CD14-positive monocyte (primary cell): ENCODE measurements at places on chromosomes 7 and 10. TPM values are rescaled to one million over a fixed set of nuclear protein-coding genes. Genes with fewer than 3 reads are reported as not detected.

DNA sequence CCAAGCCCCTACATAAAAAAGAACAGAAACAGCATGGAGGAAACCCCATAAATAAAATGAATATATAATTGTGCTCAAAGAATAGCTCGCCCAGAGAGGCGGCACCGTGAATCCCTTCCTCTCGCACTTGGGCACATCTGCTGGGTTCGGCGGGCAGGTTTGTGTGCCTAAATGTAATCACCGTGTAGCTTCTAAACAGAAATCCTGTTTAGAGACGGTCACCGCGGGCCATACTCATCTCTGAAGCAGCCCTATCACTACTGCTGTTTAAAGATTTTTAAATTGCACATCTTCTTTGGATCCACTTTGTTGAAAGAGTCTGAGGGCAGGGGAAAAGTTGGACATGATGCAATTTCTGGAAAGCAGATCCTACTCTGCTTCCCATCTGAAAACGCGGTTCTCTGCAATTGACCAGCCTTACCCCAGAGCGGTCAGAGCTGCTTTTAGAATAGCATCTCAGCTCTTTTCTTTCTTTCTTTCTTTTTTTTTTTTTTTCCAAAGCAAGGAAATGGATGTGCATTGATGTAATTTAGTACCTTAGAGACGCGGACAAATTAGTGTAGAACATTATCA lies 6.4 kb downstream of the DRGX start:
- H3K27ac ChIP-seq = no peak overlapping the region
- DNase-seq = no peak
- peaks cover 30% of the 10 kb centered on the region for H3K27me3 ChIP-seq
- H3K4me1 ChIP-seq = no peaks in the 10 kb centered on the region
- no peaks in the 10 kb centered on the region for H3K36me3 ChIP-seq
- H3K4me3 ChIP-seq = no peak overlapping the region

The MBL2 gene
- polyA plus RNA-seq = not detected

DNA sequence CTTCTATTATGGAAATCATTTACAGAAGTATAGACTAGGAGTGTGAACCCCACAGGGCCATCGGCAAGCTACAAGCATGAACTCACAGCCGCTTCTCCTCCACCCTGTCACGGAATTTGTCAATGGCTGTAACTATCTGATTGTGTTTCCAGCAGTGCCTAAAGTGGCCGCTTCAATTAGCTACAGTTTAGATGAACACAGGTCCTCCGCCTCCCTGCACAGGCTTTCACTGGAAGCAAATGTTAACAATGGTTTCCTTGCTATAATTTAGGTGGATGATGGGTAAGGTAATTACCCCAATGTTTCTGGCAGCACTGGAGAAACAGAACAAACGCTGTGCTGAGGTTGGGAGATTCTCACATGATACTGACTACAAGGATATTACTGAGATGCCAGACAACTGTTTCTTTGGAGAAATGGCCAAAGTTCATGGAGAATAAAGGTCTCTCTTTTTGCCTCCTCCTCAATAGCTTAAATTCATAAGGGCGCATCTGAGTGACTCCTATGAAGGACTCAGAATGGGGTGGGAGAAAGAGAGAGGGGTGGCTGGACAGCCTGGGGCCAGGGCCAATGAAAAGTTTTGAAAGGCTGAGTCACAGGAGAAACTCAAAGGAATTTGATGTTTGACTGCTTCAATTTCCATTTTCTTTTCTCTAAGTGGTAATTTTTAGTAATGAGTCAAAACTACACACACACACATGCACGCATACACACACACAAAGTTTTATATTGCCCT lies 78.9 kb downstream of the SVIL start:
- no peak overlapping the region for H3K4me3 ChIP-seq
- peaks cover 7% of the 10 kb centered on the region for H3K36me3 ChIP-seq
- DNase-seq = no peak
- peak overlapping the region; percentile 65 for H3K27ac ChIP-seq
- H3K27me3 ChIP-seq = no peaks in the 10 kb centered on the region

DNA sequence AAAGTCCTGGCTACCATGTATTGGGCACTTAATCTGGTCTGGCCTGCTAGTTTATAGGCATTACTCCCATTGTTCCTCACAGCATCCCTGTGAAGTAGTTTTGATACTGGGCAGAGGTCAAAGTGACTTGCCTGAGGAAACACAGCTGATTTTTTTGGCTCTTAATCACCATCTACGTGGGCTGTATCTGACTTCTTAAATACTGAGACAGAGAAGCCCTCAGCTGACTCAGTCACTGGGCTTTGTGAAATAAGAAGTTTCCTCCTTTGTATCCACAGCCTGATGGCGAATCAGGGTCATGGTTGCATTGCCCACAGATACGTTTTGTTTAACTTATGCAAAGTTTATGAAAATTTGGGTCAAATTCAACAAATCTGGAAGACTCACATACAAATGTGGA lies 13.2 kb downstream of the TACR2 start:
- no peaks in the 10 kb centered on the region for H3K27me3 ChIP-seq
- peaks cover 71% of the 10 kb centered on the region for H3K36me3 ChIP-seq
- H3K27ac ChIP-seq = no peak overlapping the region
- no peak for DNase-seq

DNA sequence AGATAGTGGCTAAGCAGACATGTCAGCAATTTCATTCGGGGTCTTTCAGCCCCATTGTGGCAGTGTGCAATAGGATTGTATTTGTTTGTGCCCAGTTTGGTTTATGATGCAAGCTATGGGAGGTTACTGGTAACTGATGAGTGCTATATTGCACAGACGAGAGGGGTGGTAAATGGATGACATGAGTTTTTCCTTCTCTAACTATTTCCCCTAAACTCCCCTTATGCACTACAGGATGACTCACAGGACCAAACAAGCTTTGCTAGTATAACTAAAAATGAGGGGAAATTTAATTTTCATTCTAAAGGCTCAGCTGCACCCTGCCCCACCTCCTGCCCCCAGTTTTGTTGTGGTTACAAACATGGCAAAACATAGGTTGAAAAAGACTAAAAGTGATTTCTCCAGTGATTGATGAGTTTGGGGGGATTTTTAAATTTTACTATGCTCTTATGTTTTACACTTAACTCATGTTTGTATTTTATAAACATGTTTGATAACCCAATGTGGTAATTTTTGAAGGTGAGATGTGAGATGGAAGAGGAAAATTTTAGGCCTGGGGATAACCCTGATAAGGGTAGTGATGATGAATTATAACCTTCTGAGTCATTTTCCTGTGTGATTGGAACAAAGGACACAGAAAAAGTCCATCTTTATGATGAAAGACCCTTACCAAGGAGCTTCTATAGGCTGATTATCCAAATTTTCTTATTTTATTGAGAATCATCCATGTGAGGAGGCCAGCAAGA lies 60.8 kb upstream of the NAMPT start:
- peak; percentile 96 for DNase-seq
- no peaks in the 10 kb centered on the region for H3K36me3 ChIP-seq
- H3K27me3 ChIP-seq = peaks cover 3% of the 10 kb centered on the region
- H3K4me1 ChIP-seq = peaks cover 40% of the 10 kb centered on the region

- H3K36me3 ChIP-seq = no peaks in the 10 kb centered on the region
- H3K27ac ChIP-seq = no peak overlapping the region
- no peak for DNase-seq
Observed at GRCh38 chr7:78441737-78442136, 643.2 kb downstream of the PHTF2 start.

GRCh38 chr7:91549878-91550277 lies 285.6 kb downstream of the FZD1 start:
- H3K27me3 ChIP-seq = no peaks in the 10 kb centered on the region
- no peak overlapping the region for H3K27ac ChIP-seq
- no peak overlapping the region for H3K4me3 ChIP-seq
- H3K36me3 ChIP-seq = no peaks in the 10 kb centered on the region
- H3K4me1 ChIP-seq = no peaks in the 10 kb centered on the region

DNA sequence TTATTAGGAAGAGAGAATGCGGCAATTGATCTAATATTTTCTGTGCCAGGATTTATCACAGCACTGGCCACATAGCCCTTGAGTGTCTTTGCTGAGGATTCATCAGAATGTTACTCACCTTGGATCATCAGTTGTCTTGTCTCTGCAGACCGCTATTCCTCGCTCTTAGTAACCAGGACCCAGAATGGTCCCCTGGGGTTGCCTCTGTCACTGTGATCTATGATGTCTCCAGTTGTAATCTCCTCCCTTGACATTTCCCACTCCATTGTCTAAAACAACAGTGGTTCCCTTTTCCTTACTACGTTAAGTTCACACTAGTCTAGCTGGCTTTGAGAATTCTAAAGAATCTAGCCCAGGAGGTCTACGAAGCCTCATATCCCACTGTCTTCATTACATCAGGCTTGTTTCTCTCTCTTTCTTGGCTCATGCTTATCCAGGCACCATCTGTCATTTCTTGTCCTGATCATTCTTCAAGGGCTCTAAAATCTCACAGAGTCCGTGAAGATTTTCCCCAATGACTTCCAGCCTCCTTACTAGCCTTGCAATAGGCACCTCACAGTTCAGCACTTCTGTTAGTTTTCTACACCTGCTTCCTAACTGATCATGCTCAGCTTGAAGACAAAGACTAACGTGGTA lies 125.8 kb downstream of the CUBN start:
- no peak for DNase-seq
- no peaks in the 10 kb centered on the region for H3K36me3 ChIP-seq
- H3K4me1 ChIP-seq = peaks cover 12% of the 10 kb centered on the region
- no peaks in the 10 kb centered on the region for H3K27me3 ChIP-seq
- H3K4me3 ChIP-seq = no peak overlapping the region
- no peak overlapping the region for H3K27ac ChIP-seq

The METTL27 gene
- polyA plus RNA-seq = 2.1 TPM

The LOXL4 gene
- polyA plus RNA-seq = 0.03 TPM in 1 of 2 replicates, not detected in the other

- no peaks in the 10 kb centered on the region for H3K27me3 ChIP-seq
- DNase-seq = no peak
- H3K4me3 ChIP-seq = no peak overlapping the region
- H3K4me1 ChIP-seq = no peaks in the 10 kb centered on the region
- no peak overlapping the region for H3K27ac ChIP-seq
Observed at GRCh38 chr7:11613292-11613930, 218.6 kb downstream of the THSD7A start.

The PRPS1L1 gene
- not detected for polyA plus RNA-seq

The ZNF37A gene
- 0.76 and 3.4 TPM in 2 replicates for polyA plus RNA-seq

The SMKR1 gene
- polyA plus RNA-seq = not detected in 2 replicates

The GBX1 gene
- polyA plus RNA-seq = not detected

DNA sequence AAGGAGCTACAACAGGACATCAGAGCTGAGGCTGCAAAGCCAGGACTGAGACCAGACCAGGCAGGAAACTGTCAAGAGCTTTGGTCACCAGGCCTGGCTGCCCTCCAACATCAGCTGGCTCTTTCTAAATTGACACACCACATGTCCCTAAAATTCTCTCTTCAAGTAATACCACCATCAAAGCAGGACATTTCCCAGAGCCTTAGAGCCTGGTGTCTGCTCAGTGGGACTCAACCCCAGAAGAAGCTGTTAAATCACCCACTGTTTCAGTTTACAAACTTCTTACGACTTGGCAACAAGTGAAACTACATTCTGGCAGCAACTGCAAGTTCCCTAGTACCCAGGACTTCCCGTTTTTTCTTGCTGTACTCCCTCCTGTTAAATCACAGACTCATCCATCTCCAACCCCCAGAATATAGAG lies 3.8 kb upstream of the IL6 start:
- DNase-seq = peak; percentile 83
- no peaks in the 10 kb centered on the region for H3K36me3 ChIP-seq
- peak overlapping the region; percentile 23 for H3K4me3 ChIP-seq
- peaks cover 58% of the 10 kb centered on the region for H3K4me1 ChIP-seq
- H3K27me3 ChIP-seq = peaks cover 12% of the 10 kb centered on the region
- H3K27ac ChIP-seq = peak overlapping the region; percentile 84

DNA sequence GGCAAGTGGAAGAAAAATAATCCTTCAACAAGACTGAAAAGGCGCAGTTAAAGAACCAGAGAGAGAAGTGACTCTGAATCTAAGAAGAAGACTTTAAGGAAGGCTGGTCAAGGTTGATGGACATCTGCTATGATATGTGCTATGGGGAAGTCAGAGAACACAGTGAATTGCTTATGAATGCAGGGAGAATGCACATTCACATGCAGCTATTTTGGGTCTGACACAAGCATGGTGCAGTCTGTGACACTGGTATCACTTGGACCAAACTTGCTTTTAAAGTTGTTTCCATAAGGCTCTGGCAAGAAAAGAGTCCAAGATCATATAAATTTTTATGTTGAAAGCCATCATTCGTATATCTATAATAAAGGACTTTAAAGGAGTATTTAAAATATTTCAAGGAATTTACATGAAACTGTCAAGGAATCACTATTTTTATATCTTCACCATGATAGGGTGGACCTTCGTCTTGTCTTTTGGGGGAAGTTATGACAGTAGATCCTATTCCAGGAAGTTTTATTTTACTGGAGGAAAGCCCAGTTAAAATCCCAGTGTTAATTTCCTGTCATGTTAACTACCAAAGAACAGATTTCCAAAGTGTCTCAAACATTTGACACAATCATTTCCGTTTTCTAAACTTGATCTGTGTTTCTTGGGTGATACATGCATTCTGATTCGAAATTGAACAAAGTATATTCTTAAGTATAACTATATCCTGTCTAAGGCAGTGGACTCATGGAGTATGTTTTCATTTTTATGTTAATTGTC lies 239.6 kb downstream of the SDK1 start:
- no peaks in the 10 kb centered on the region for H3K36me3 ChIP-seq
- no peak overlapping the region for H3K27ac ChIP-seq
- no peaks in the 10 kb centered on the region for H3K27me3 ChIP-seq
- no peak for DNase-seq
- H3K4me3 ChIP-seq = no peak overlapping the region
